ENCODE measurements at places on chromosomes 1 and 21. TPM values are rescaled to one million over a fixed set of nuclear protein-coding genes. Genes with fewer than 3 reads are reported as not detected.
A peak's percentile ranks its signal among the peaks of the same experiment; 100 is the strongest.

GRCh38 chr1:47436304-47436978 is 1.4 kb upstream of the FOXD2 start:
- DNase-seq = peak; percentile 20

GRCh38 chr1:11802616-11802972 is 3.2 kb downstream of the MTHFR start:
- no peak for DNase-seq

Gene FCRL4
- not detected for polyA plus RNA-seq

DNA sequence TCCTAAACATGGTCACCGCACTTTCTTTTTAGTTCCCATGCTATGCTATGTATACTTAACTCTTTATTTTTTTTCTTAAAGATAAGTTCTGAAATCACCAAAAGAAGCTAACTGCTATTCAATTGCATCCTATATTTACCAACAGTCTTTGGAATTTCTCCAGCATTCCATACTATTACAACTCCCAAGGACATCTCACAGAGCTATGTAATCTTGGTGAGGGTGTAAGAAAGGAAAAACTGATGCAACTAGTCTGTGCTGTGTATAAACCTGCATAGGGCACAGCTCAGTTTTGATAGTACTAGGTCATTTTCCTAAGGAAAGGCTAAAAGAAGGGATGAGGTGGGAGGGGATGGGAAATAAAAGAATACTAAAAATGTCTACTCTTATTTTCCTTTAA is 78.0 kb downstream of the PTPN14 start:
- peak; percentile 39 for DNase-seq

GRCh38 chr21:27646691-27647090 is 679.8 kb upstream of the ADAMTS5 start:
- no peak for DNase-seq

- no peak for DNase-seq
Observed at GRCh38 chr1:183941001-183941400, 96.5 kb downstream of the COLGALT2 start.

- DNase-seq = peak; percentile 7
Observed at GRCh38 chr1:117754061-117754969, 148.5 kb downstream of the TENT5C start.

Measured in AG04450 (cell line).